PC-9 (cell line): ENCODE measurements at places on chromosomes 2 and 18.

GRCh38 chr2:236674238-236674637, 104.6 kb downstream of the ACKR3 start:
- no peak for DNase-seq

DNA sequence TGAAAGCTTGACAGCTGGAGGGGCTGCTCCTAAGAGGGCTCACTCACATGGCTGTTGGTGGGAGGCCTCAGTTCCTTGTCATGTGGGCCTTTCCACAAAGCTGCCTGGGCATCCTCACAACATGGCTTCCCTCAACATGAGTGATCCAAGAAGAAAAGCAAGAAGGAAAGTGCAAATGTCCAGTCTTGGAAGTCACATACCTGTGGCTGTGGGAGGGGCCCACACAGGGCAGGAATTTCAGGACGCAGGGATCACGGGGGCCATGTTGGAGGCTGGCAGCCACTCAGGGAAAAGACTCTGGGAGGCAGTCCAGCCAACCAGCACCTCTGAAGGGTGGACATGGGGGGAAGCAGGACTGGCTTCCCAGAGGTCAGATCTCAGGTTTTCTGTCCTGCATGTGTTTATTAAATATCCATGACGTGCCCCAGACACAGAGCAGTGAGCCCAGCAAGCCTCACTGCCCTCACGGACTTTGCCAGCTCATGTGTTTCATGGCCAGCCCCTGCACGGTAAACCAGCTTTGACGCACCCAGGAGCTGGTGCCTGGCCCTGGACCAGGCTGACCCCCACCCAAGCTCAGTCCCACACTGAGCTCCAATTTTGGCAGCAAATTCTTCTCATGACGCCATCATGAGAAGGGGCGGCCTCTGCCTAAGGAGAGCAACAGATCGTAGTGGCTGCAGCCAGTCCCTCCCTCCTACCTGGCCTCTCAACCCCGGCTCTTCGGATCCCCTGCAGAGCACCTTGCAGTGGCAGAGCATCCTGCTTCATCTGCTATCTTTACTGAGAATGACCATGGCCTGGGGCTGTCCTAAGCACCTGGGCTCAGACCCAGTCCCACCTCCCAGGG, 34.7 kb upstream of the GPR17 start:
- DNase-seq: no peak

DNA sequence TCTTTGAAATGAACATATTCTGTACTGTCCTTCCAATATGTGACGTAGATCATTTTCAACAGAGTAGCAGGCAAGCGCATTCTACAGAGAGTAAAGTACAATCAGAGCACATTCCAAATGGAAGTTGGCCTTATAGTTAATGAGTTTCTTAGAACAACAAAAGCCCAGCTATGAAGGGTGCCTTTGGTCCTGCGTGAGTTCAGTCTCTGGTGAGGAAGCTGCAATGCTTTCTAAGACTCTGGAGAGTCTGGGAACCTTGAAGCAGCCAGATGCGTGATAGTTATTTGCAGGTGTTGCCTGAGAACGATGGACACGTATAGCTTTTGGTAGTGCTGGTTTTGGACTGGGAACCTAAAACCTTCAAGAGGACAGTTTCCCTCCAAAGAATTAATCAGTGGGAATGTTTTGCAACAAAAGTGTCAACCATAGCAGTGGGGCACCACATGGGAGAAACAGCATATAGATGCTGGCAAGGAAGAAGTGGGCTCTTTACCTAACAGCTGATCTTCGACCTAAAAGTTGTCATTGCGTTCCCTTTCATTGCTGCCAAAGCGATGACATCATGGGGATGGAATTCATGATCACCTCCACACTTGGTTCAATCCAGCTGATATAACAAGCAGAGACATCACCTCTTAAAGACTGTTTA, 9.3 kb upstream of the SNORC start:
- no peak for DNase-seq

GRCh38 chr18:43870626-43871025, 593.3 kb upstream of the SYT4 start:
- no peak for DNase-seq

- peak; percentile 38 for DNase-seq
Measured at GRCh38 chr2:70161069-70161534, 29.7 kb downstream of the C2orf42 start.

DNA sequence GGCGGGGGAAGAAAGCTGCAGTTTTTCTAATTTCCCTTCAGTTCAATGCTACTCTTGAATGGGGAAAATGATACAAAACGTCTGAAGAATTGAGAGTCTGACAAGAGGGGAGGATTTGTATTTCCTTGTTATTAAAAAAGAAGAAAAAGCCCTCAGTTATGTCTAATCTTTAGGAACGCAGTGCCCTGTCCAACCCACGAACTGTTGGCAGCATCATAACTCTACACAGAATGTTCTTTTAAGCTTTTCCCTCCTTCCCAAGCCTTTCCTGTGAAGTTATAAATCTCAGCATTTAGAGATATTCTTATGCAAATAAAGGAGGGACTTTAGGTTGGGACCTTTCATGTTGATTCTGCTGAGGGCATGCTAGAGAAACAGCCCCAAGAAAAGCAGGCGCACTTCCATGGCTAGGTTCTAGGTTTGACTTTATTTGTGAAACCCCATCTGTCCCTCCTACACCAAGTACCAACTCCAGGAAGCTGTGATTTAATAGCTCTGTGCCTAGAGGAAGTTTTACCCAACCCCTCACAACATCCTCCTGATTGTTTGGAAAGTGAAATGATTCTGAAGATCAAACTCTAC, 288.6 kb downstream of the SETBP1 start:
- DNase-seq: no peak

- DNase-seq: no peak
Measured at GRCh38 chr2:88613921-88614320, 13.3 kb downstream of the EIF2AK3 start.
